ENCODE measurements at places on chromosomes 13 and 19.

DNA sequence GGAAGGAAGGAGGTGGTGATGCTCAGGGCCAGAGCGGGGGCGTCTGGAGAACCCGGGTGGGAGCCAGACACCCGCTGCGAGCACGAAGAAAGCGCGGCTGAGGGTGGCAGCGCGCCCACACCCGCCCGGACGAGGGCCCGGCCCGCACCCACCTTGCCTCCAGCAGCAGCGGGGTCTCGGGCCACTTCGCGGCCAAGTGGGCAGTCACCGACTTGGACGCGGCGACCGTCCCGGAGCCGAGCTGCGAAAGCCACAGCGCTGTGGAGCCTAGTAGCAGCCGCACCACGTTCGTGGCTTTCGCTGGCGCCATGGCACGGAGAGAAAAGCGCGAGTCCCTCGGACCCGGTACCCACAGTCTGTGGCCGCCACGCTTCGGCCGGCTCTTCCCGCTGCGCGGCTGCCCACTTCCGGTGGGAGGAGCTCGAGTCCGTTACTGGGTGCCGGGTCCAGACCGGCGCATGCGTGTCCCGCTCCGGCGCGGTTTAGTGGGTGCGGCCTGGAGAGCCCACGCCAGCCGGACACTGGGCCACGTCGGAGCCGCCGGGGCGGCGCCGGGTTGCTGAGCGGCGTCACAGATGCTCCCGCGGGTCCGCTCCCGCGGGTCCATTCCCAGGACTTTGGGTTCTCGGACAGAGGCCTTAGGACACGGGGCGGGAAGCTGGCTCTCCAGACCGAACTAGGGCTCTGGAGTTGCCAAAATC lies at the start of gene UGGT2:
TSS of gene UGGT2 (minus strand) at position 399 of the 701 bp plus-strand sequence. CDS start at position 310, 89 bp downstream.
- DNase-seq, result peak; percentile 95

DNA sequence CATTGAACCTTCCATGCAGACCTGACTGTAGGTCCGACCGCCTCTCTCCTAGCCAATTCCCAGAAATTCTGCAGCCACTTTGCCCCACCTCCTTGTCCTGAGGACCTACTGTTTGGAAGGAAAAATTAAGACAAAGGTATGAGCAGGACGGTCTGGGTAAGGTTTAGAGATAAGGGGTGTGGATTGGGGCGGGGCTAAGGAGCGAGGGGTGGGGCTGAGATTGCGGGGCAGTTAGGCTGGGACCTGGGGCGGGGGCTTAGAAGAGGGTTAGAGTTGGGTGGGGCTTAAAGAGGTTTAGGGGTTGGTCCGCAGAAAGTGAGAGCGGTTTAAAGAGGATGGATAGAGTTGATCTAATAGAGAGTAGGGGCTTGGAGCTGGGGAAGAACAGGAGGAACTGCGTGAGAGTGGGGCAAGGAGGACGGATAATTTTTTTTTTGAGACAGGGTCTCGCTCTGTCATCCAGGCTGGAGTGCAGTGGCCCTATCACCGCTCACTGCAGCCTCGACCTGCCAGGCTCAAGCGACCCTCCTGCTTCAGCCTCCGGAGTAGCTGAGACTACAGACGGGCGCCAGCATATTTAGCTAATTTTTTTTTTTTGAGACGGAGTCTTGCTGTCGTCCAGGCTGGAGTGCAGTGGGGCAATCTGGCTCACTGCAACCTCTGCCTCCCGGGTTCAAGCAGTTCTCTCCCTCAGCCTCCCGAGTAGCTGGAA lies 1.7 kb upstream of the ZNF865 start:
- no peak for DNase-seq

DNA sequence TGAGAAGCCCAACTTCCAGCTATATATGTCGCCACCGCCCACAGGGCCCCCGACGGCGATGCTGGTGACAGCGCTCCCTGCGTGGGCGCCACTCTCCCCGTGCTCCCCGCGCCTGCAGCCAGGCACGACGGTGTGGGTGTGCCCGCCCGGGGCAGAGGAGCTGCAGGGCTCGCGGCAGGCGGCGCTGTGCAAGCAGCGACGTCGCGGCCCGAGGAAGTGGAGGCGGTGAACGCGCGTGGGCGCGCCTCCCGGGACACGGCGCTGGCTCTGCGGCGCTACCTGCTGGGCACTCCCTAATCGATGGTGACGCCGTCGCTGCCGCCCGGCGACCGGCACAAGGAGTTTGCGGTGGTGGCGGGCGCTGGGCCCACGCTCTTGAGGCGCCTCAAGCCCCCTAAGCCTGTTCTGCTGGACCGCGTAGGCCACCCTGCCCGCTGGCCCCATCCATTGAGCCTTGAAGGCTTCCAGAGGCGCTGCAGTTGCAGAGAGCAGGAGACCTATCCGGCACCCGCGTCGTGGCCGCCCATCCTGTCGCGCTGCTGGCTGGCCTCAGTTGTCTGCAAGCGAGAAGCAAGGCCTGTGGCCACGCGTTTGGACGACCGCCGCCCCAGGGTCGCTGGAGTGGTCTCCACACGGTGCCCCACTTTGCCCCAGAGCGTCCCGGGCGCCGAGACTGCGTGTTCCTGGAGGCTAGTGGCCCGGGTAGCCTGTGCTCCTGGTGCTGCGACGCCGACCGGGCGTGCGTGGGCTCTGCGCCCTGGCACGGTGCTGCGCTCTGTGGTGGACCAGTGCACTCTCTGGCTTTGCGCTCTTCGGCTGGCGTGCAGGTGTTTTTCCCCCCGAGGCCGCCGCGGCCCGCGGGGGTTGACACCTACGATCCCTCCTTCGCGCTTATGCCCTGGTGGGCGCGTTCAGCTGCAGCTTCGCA lies 23.1 kb downstream of the LRFN3 start:
- no peak for DNase-seq

DNA sequence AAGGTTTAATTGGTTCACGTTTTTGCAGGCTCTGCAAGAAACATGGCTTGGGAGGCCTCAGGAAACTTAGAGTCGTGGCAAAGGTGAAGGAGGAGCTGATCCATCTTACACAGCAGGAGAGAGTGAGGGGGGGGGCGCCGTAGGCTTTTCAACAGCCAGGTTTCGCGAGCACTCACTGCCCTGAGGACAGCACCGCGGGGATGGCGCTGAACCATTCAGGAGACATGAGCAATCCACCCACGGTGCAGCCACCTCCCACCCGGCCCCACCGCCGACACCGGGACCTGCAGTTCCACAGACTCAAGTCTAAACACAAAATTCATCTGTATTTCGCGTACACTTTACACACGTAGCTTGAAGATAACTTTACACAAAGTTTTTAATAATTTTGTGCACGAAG lies 73.6 kb downstream of the KDM4B start:
- DNase-seq, result no peak

DNA sequence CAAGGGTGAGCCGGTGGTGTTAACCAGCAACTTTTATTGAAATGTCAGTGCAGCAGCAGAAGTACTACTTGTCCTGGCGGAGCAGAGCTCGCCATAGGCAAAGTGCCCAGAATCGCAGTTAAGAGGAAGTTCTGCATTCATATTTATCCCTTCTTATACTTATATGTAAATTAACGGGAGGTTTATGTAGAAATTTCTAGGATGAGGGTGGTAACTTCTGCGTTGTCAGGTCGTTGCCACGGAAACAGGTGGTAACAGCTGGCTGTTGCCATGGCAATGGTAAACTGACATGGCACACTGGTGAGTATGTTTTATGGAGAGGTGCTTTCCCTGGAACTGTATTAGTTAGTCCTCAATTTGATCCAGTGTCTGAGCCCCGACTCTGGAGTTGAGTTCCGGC lies 2494.9 kb upstream of the PCDH20 start:
- DNase-seq, result no peak

DNA sequence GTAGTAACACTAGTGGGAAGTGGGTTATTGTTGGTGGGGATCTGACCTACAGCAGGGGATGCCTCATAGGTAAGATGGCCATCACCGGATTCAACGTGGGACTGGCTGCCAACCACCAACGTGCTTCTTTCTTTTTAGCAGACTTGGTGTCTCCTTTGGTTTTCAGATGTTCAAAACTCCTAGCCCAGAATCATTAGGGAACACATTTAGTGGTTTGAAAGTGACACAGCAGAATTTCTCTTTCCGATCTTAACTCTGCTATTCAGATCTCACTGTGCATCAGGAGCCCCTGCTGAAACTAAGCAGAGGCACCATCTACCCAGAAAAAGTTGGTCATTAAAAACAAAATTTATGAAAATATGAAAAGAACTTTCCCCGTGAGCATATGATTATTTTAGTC lies 36.7 kb upstream of the PCDH8 start:
- no peak for DNase-seq

DNA sequence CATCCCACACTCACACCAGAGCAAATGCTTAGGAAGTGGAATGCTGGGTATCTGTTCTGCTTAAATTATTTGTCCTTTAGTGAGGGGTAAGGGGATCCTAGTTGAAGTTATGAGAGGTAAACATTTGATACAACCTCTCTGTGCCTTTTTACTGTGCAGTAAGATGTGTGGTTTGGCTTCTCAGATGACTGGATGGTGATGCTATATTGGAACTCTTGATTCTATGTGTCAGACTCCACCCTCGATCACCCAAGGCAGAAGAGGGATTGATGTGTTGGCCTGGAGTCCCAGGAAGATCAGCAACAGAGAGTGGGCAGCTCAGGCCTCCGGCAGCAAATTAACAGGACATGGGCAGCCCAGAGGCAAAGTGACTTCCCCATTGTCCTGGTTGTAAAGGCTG lies 66.7 kb downstream of the SIPA1L3 start:
- DNase-seq, result no peak

- DNase-seq, result no peak
These were observed 14.7 kb downstream of the TMPRSS9 start for GRCh38 chr19:2374808-2375207.

DNA sequence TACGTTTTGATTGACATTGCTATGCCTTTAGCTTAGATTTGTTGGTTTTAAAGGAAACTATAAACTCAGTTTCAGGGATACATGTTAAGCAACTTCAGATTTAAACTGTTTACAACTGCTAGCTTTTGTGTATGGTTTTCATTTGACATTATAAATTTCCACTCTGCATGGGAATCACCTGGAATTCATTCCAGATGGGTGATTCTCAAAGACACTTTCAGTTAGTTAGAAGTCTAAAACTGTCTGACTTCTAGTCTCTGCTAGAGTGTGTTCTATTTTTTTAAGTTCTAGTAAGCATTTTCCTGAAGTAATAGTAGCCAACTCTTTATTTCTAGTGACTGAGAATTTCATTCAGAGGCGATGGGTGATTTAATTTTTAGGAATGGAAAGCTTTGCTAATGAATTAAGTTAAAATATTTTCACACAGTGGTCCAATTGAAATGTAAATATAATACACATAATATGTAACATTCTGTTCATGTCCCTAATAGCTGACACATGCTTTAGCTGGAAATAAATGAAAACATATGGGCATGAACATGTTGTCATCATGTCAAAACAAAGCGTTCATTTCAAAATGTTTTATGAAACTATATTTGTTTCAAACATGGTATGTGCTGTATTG lies 58.3 kb upstream of the CSNK1A1L start:
- peak; percentile 57 for DNase-seq

- DNase-seq, result no peak
These were observed 244.5 kb downstream of the DNAJC15 start for GRCh38 chr13:43267916-43268315.

DNA sequence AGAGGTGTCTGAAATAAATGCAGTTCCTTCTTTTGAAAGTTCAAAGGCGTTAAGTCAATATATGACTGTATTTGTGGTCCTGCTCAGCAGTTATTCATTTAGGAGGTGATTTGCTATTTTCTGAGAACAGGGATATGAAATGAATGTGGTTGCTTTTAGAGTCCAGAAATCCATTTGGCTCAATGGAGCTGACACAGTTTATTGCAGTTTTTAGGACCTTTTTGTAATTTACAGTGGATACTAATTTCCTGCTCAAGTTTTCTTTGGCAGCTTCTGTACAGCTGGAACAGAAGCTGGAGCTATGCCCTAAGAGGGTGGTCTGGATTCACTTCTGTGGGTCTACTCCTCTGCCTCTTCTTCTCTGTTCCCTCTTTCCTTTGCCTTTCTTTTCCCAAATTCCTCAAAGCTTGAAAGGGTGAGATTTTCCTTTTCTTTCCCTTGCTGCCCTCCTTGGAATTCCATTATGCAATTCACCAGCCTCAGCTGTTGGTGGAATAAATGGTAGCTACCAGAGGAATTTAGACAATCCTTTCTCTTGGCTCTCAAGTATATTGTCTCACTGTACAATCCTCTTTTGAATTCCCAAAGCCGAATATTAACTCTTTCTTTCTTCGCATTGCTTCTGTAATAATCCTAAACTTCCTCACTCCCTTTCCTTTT lies 39.9 kb downstream of the ITGBL1 start:
- DNase-seq, result no peak

- DNase-seq, result no peak
These were observed 82.8 kb downstream of the CRYL1 start for GRCh38 chr13:20442798-20443381.

GRCh38 chr19:51607920-51608562 lies 22.2 kb downstream of the SIGLEC5 start:
- peak; percentile 69 for DNase-seq

- DNase-seq, result no peak
These were observed 3.5 kb downstream of the C19orf81 start for GRCh38 chr19:50652722-50653121.

DNA sequence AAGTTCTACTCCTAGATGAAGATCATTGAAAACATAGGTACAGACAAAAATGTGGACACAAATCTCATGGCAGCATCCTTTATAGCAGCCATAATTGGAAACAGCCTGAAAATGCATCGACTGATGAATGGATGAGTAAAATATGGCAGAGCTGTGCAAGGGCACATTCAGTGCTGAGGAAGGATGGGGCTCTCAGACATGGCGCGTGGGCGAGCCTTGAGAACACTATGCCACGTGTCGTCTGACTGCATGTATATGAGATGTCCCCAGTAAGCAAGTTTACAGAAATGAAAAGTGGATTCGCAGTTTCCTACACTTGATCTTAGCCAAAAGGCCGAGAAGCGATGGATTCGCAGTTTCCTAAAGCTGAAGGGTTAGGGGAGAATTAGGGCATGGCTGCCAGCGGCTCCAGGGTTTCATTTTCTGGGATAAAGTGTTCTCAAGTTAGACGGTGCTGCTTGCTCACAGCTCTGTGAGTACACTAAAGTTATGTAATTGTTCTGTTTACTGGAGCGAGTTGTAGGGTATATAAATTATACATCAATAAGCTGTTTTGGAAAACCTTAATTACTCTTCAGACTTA lies 78.0 kb downstream of the RAB20 start:
- DNase-seq, result peak; percentile 67

DNA sequence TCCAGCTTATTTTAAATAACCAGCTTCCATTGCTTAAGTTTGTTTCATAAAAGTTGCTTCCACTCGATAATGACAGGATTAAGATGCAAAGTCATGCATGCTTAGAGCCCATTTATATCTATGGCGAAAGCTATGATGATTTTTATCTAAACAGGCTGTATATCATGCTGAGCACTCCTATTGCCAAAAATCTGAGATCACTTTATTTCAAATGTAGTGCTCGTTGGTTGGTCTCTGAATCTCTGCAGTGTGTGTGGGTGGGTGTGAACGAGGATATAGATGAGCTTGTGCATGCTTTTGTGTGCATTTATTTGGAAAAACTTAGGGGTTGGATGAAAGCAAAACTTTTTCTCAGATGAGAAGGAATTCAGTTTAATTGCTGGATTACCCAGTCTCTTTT lies 27.0 kb upstream of the ARGLU1 start:
- DNase-seq, result no peak

GRCh38 chr19:16161840-16162239 lies 11.5 kb downstream of the CIB3 start:
- peak; percentile 77 for DNase-seq

Data from foreskin fibroblast (primary cell).